ENCODE measurements at places on chromosomes 2 and 18. TPM values are rescaled to one million over a fixed set of nuclear protein-coding genes. Genes with fewer than 3 reads are reported as not detected.

Gene EFR3B
- total RNA-seq = 2.6 TPM

Gene MC2R
- not detected for total RNA-seq

Gene DDX1
- 75.9 TPM for total RNA-seq

Gene SLC5A7
- total RNA-seq = not detected

Gene AKAIN1
- not detected for total RNA-seq

DNA sequence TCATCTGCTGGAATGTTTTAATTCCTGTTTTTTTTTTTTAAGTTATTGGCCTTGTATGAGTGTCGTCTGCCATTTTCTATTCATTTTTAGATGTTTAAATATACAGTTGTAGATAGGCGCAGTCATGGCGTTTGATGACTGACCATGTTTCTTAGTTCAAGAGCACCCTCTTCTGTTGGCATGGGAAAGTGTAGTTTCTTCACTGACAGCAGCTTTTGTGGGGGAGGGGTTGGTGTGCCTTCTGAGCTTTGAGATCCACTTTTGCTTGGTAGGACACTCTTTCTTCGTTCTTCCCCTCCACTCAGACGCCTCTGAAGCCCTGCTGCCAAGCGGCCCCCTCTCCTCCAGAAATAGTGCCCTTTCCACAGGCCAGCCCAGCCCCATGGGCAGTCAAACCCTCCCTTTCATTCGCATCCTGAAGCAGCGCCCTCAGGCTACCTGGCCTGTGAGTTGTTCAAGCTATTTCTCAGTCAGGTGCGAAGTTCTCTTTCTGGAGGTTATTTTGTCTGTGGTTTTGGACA, 492.0 kb downstream of the TNS1 start:
- H3K27me3 ChIP-seq = no peaks in the 10 kb centered on the region
- DNase-seq = peak; percentile 67
- H3K27ac ChIP-seq = no peak overlapping the region
- H3K4me1 ChIP-seq = no peaks in the 10 kb centered on the region
- H3K4me3 ChIP-seq = no peak overlapping the region
- H3K36me3 ChIP-seq = no peaks in the 10 kb centered on the region

DNA sequence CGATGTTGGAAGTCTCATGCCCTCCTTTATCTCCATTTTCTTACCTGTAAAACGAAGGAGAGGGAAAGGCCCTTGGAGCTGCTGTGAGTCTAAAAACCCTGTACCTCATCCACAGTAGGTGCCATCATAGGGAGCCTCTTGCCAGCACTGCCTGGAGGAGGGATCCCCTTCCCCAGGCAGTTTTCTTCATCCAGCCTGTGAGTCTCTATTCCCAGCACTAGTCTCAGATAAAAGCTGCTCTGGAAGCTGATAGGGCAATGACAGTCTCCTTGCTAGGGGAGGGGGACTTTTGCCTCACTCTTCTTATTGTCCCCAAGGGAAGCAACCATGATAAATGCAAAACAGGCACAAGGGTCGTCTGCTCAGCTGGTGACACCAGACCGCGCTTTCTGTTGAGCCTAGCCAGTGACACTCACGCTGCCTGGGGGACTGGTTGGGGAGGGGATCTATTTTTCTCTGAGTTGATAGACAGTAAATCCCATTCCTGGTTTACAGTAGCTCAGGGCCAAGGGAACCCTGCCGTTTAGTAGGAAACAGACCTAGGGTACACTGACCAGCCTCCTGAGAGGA, 139.5 kb upstream of the NABP1 start:
- no peaks in the 10 kb centered on the region for H3K4me1 ChIP-seq
- DNase-seq = no peak
- no peak overlapping the region for H3K27ac ChIP-seq
- no peaks in the 10 kb centered on the region for H3K27me3 ChIP-seq

DNA sequence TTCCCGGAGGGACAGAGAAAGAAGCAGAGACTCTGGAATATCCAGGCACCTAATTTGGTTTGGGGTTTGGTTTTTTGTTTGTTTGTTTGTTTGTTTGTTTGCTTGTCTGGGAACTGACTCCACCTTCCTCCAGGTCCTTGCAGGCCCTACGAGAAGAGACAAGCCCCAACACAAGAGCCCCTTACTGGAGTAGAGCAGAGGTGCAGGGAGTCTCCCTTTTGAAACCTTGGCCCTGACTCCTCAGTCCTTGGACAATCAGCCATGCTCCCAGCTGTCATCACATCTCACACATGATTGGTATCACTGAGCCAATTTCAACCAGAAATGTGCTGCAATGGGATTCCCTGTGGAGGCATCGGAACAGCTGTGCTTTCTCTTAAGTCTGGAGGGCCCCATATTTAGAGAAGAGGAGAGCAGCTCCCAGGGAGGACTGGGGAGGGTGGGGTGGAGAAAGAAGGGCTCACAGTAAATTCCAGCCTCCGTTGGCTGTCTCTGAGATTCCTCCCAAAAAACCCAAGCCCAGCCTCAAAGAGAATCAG, 279.9 kb upstream of the NCKAP5 start:
- H3K4me3 ChIP-seq = no peak overlapping the region
- no peaks in the 10 kb centered on the region for H3K27me3 ChIP-seq
- no peak overlapping the region for H3K27ac ChIP-seq
- DNase-seq = no peak
- no peaks in the 10 kb centered on the region for H3K4me1 ChIP-seq

DNA sequence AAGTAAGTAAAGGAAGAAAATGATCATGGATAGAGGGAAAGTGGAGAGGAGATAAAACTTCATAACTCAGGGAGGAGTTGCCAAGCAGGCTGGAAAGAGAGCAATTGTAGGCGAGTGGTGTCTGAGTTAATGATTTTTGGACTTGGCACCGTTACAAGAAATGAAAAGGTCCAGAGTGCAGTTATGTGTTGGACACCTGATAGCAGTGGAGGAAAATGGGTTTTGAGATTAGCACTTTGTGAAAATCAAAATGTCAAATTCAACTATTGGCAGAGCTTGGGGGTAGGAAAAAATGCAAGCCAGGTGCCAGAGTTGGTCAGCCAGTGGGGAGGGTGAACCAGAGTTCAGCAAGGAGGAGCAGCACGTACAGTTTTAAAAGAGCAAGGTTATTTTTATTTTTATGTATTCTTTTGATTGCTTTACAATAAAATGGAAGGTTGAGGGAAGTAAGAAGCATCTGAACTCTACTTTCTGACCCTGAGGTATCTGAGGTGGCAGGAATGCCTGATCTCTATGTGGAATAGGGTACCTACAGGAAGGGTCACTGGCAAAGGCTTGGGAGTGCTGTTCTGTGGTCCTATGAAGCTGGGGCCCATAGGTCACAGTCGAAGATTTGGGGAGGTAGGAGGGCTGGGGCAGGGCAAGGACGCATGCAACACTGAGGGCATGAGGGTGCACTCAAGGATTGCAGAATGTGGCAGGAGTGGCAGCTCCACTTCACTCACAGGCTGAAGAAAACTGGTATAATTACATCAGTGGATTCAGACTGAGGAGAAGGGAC, 127.5 kb downstream of the CD8B2 start:
- H3K36me3 ChIP-seq = no peaks in the 10 kb centered on the region
- H3K27ac ChIP-seq = no peak overlapping the region
- DNase-seq = no peak

DNA sequence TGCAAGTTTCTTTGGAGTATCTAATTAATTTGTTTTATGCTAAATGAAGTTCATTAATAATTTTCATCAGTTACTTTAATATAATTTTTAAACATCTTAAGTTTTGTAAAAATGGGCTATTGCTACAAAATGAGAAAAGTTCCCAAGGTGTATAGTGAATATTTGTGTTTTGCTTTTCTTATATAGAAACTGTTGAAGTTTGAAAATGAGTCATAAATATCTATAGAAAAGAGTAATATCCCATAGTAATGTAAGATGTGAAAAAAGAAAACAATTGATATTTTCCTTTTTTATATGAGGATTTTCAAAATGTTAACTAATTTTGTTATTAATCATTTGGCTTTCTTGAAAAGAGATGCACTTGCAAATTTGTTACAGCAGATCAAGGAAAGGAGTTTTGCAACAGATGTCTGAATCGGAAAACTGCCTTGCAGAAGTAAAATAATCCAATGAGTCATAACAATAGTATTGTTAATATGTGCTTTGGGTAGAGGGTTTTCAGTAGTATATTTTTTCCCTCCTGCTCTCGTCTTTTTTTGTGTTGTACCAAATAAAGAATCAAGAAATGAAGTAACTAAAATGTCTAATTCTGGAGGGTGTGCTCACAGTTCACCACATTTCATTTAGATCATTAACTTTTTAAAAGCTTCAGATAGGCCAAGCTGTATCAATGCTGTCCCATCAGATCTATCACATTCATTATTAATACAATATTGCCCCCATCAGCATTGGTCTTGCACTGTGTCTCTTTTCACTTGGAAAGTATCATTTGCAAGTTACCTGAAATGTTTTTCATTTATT, 15.5 kb downstream of the DUSP19 start:
- no peaks in the 10 kb centered on the region for H3K4me1 ChIP-seq
- no peak for DNase-seq
- H3K36me3 ChIP-seq = no peaks in the 10 kb centered on the region
- no peak overlapping the region for H3K4me3 ChIP-seq

- no peak overlapping the region for H3K27ac ChIP-seq
- no peaks in the 10 kb centered on the region for H3K36me3 ChIP-seq
- H3K27me3 ChIP-seq = no peaks in the 10 kb centered on the region
- no peaks in the 10 kb centered on the region for H3K4me1 ChIP-seq
These were observed 22.2 kb downstream of the TSN start for GRCh38 chr2:121777699-121778058.

DNA sequence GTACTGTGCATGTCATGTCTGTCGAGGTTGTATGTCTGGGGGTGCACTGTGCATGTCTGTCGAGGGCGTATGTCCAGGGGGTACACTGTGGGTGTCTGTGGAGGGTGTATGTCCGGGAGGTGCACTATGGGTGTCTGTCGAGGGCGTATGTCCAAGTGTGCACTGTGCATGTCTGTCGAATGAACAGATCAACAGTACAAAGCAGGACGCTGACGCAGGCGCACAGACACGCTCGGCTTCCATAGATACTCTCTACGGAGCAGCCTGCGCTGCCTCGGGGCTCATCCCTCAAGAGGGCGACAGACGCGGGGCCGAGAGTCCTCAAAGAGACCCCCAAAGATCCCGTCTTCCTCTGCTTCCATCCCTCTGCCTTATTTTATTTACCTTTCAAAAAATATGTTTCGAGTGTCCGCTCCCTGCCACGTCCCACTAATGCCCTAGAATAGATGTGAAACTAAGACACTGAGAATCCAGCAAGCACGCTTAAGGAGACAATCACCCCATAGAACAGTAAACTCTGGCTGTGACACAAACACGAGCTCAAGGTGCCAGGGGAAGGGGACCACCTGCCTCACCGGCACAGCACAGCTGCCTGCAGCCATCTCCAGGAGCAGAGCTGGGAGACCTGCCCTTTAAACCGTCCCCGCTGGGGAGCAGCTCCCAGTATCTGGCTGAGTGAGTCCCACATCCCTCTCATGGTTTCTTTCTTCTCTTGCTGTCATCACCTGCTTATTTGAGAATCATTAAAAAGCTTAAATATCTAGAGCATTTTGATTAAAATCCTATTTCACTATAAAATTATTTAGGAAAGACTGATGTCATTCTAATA, 250.5 kb upstream of the MYT1L start:
- no peaks in the 10 kb centered on the region for H3K27me3 ChIP-seq
- no peaks in the 10 kb centered on the region for H3K4me1 ChIP-seq
- no peak overlapping the region for H3K4me3 ChIP-seq
- no peaks in the 10 kb centered on the region for H3K36me3 ChIP-seq
- H3K27ac ChIP-seq = no peak overlapping the region

- H3K4me1 ChIP-seq = peaks cover 12% of the 10 kb centered on the region
- H3K36me3 ChIP-seq = no peaks in the 10 kb centered on the region
- H3K4me3 ChIP-seq = no peak overlapping the region
- H3K27me3 ChIP-seq = no peaks in the 10 kb centered on the region
- H3K27ac ChIP-seq = peak overlapping the region; percentile 70
These were observed 16.9 kb downstream of the STEAP3 start for GRCh38 chr2:119240311-119241204.

DNA sequence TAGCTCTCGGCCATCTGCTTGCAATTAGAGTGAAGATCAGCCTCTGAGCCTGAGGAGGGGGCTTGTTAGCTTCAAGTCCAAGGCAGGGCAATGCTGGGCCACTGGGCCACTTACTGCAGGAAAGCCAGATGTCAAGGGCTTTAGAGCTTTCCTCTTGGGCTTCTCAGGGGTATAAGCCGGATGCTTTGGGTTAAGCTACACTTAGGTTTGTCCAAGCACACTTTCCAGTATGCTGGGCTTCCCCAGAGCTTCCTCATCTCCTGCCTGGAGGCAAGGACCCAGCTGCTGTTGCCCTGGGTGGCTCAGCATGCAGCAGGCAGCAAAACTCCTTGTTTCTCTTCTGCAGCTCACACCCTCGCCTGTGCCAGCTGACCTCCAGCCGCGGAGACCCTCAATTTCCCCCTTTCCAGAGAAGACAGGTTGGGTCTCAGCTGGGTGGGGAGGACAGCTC, 29.0 kb upstream of the ATOH8 start:
- peak overlapping the region; percentile 25 for H3K27ac ChIP-seq
- no peak overlapping the region for H3K4me3 ChIP-seq
- peaks cover 38% of the 10 kb centered on the region for H3K4me1 ChIP-seq
- H3K27me3 ChIP-seq = no peaks in the 10 kb centered on the region

DNA sequence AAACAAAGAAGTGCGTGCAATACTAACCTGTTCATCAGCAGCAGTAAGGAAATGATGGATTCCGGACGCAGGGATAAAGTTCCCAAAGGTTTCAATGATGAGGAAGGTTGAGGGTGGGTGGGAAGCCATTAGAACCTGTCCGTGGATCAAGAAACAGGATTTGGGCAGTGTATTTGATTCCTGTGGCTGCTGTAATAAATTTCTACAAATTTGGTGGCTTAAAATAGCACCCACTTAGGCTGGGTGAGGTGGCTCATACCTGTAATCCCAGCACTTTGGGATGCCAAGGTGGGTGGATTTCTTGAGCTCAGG, 5.1 kb upstream of the SDC1 start:
- H3K27me3 ChIP-seq = no peaks in the 10 kb centered on the region
- DNase-seq = no peak
- H3K4me3 ChIP-seq = no peak overlapping the region

DNA sequence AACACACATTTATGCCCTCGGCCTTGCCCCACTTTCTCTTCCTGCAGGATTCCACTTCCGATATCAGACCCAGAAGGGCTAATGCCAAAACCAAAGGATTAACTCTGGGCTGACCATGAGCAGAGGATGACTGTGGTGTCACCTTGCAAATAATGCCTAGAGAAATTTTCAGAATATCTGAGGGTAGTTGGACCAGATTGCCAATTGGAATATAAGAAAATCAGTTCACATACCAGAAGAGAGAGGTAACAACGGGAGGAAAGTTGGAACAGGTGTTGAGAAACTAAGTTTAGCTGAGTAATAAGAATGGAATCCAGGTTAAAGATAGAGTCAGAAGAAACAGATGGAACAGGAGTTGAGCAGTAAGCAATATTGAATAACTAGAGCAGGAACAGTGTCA, 232.7 kb upstream of the UBE2E3 start:
- no peaks in the 10 kb centered on the region for H3K4me1 ChIP-seq
- no peak for DNase-seq
- no peak overlapping the region for H3K4me3 ChIP-seq
- no peak overlapping the region for H3K27ac ChIP-seq
- no peaks in the 10 kb centered on the region for H3K36me3 ChIP-seq

Measured in right atrium auricular region (tissue), 2 donors.